ENCODE measurements at places on chromosomes 5 and 9.

- DNase-seq = no peak
These were observed 16.1 kb upstream of the VPS13A start for GRCh38 chr9:77161191-77161590.

- peak; percentile 70 for DNase-seq
These were observed 17.3 kb downstream of the SLC22A5 start for GRCh38 chr5:132386644-132387286.

DNA sequence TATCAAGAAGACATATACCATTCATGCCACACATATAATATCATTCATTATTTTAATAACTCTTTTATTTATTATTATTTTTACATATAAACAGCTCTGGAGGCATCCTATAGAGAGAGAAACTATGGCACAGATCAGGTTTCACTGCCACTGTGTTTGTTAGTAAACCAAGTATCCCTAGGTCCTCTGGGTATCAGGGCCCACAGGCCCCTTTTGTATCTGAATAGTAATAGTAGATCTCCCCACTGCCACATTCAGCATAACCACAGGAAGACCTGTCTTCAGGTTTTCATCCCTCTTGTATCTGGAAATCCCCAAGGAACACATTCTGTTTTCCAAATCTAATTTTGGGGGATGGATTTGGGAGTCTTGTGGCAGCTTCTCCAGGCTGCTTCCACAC lies 94.0 kb downstream of the SPATA31D1 start:
- no peak for DNase-seq

GRCh38 chr5:118253225-118254061 lies 734.9 kb downstream of the DTWD2 start:
- DNase-seq = no peak

DNA sequence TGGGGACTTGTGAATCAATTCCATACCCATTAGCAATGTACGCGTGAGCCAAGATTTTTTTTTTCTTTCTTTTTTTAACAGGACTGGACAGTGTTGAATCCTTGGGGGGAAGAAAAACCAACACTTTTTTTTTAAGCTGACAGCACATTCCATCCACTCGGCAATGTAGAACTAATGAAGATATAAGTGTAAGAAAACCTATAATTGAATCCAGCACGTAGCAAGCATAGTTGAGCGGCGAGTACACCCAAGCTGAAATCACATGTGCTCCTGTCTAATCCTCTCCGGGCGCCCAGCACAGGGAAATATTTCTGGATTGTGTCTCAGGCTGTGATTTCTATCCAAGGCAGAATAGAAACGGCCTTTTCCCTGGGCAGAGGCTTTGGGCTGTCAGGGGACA lies 118.2 kb downstream of the BOD1 start:
- DNase-seq = no peak

DNA sequence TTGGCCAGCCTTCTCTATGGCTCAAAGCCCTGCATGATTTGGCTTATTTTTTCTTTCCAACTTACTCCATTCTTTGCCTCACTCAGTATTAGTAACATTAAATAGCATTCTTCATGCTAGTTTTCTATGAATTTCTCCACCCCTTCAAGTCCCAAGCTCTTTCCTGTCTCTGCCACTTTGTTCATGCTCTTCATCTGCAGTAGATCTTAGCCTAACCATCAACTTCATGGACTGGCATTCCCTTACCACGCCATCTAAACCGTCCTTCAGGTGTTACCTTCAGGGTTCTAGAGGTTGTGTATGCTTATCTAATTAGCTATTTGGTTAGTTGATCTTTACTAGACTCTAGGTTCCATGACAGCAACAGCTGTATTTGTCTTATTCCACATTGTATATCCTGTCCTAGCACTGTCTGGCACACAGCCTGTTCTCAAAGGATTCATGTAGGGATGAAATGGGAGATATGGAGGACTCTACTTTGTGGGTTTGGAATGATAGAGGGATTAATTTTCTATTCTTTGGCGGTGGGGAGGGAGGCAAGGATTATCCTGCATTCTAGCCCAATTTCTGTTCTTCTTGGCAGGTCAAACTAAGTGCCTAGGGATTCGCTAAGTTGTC lies 26.4 kb downstream of the TMEM167A start:
- DNase-seq = no peak

GRCh38 chr5:54628050-54628449 lies 110.5 kb downstream of the SNX18 start:
- no peak for DNase-seq

GRCh38 chr9:94210616-94211603 lies 48.2 kb upstream of the ZNF169 start:
- no peak for DNase-seq

DNA sequence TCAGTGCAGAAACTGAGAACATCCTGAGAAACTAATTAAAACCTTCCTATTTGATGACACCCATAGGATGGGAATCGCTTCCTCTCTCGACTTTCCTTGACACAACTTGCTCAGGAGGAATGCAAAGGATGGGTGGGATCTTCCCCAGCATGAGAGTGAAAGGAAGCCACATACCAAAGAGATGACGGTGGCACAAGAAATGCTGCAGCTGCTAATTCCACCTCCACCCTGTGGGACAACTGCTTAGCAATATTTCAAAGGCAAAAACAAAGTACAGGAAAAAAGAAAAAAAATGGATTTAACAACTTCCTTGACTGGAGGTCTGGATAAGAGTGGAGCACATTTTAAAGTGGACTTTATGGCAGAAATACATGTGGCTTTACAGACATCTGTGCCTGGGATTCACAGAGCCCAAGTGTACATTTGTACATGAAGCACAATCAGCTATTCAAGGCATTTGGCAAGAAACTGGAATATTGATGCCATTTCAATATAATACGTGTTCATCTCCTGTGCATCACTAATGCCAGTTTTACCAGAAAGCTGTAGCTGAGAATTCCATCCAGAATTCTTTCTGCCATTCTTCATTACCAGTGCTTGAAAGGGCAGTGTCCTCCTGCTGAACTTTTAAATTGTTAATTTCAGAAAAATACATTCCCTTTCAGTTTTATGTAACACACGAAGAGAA lies 359.2 kb upstream of the ACTBL2 start:
- DNase-seq = no peak

DNA sequence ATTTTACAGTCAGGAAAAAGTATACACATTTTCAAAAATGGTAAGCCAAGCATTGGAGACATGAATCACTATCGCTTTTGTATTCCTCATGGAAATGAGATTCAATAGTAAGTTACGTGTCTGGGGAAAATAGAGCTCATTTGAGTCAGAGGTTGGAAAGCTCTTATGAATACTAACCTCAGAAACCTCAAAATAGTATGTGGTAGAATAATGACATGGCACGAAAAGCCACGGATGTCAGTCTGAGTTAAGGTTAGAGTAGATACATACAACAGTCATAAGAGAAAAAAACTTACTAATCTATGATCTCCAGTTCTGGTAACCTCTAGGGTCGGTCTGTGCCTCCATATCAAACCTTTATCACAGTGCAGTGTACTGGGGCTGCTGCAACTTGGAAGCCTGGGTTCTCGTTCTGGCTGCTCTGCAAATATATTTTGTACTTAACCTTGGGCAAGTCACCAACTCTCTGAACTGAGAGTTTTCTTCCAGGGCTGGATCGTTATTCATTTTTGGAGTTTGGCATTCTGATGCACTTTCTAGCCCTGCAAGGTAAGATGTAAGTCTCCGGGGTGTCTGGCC lies 31.8 kb downstream of the MAP1B start:
- DNase-seq = no peak

DNA sequence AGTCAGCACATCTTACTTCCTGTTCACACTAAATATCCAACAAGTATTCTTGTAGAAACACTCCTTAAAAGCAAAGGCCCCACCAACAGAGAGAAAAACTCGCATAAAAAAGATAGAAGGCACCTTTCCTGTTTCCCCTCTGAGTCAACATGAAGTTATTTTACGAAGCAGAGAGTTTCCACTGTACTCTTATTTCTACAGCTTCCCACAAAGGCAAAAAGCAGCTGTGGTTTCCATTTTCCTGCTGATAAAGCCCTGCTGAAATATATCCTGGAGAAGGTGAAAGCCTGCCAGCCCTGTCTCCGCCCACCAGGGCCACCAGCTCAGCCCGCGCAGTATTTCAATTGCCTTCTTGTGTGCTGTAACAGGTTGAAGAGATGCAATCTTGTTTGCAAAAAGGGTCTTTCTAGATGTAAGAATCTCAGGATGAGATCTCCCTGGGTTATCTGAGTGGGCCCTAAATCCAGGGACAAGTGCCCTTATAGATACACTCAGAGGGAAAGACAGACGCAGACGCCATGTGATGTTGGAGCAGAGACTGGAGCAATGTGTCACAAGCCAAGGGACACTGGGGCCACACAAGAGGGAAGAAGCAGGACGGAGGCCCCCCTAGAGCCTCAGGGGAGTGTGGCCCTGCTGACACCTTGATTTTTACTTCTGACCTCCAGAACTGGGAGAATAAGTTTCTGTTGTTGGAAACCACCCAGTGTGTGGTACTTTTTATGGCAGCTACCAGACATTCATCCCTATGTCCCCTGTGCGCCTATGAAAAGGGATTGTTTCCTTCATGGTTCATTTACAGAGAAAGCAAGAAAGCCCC lies 19.9 kb downstream of the SEMA4D start:
- no peak for DNase-seq

- no peak for DNase-seq
These were observed 965 bp downstream of the CLTA start for GRCh38 chr9:36191686-36192085.

DNA sequence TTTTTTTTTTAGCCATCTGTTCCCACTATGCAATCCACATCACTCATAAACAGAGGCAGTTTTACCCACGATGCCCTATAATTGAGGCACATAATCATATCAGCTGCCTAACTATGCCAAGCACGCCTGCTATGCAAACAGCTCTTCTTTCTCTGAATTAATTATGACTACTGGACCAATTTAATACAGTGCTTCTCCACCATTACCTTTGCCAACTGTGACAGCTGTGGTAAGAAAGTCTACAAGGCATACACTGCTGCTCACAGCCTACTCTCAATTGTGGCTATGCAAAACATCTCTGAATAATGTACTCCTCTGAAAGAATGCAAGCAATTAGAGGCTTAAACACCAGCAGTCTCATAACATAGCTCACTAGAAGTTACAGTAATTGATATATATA lies 97.1 kb downstream of the DTWD2 start:
- DNase-seq = no peak

DNA sequence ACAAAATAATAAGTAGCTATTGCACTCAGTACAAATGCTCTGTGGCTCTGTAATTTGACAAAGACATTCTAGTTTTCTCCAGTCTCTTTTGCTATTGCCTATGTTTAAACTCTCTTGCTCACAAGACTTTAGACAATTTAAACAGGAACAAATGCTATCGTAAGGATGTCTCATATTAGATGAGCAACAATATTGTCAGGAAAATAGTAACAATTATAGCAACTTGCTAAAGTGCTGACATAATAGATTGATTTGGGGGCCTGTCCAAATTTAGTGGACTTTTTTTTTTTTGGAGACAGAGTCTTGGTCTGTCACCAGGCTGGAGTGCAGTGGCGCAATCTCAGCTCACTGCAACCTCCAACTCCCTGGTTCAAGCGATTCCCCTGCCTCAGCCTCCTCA lies 11.8 kb downstream of the KIF2A start:
- DNase-seq = no peak

DNA sequence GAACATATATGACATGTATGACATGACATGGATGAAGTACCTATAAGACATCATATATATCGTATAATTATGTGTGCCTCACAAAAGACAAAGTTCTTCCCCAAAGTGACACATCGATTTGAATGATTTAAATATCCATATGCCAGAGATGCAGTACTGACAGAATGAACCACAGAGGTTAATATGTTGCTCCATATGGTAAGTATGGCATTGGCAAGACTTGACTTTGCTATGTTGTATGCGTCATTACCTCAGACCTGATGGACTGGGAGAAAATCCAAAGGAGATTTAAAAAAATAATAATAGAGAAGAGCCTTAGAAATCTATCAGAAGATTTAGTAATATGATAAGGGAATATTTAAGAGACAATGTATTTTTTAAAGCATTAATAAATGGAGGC lies 263.2 kb downstream of the PJA2 start:
- no peak for DNase-seq
